ENCODE measurements at places on chromosomes 1 and 21.

DNA sequence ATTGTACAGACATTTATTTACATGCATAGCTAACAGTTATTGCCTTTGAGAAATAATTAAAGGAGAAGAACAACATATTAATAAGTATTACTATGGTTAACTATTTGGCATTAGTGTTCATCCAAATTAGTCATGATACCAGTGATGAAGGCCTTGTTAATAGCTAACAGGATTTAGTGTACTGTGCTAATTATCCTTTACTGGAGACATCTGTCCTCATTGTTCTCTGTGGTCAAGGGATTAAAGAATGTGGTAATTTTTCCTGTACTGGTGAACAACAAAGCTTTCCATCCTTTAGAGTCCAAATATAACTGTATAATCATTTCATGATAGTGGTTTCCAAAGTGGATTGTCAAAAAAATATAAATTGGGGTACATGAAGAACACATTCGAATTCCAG lies 103.9 kb downstream of the ADGRL4 start:
- no peak for DNase-seq

DNA sequence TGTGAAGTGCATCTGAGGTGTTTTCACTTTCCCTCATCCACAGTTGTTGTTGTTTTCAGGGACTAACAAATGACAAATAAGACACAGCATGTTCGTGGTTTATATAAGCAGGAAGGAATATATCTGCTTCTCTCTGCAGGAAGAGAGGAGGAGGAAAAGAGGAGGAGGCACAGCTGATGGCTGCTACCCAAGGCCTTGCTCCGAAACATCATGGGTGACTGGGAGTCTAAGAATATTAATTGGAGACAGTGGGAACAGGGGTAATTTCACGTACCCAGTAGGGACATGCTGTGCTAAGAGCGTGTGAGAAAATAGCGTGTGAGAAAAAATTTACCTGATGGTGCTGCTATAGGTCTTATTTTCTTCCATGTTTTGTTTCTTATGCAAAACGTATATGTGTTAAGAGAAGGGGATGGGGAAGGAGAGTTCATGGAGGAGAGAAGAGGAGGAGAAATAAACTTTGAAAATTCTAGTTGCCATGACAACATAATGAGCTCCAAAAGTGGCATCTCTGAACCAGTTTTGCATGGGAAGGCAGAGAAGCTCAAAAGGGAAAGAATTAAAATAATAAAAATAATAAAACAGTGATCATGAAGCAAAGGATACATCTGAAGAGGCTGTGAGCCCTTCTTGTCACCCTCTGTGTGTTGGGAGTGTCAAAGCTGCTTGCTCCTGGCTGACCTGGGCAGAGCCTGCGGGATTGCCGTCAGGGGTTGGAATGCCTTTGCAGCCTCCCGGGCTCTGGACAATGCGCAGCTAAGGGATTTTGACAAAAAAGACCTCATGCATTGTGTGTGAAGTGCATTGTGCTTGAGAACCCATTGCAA lies 192.0 kb downstream of the CACNA1E start:
- no peak for DNase-seq

- no peak for DNase-seq
Observed at GRCh38 chr1:156134716-156135435, 18.5 kb upstream of the SEMA4A start.

DNA sequence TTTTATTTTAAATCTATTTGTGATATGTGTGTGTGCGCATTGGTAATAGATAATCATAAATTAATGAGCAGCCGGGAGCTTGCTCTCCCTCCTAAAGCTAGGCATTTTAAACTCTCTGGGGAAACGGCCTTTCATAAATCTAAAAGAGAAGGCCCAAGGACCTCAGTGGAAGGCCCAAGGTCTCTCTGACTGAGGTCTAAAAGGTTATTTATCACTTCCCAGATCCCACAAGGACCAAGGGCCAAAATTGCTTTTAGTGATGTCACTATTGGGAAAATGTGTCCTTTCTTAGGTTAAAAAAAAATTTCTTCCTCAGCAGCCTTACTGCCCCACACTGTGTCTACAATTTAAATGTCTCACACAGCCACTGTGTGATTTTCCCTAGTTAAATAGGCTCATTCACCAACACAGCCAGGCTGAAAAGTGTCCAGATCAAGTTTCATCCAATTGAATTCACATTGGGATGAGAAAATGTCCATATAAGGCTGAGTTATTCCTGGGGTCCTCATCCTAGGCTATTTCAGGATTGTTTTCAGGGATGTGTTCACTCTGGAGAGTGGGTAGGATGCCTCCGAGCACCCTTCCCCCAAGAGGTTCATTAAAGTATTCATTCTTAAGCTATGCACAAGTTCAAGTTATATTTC lies 46.1 kb downstream of the SLC44A3 start:
- DNase-seq = no peak

DNA sequence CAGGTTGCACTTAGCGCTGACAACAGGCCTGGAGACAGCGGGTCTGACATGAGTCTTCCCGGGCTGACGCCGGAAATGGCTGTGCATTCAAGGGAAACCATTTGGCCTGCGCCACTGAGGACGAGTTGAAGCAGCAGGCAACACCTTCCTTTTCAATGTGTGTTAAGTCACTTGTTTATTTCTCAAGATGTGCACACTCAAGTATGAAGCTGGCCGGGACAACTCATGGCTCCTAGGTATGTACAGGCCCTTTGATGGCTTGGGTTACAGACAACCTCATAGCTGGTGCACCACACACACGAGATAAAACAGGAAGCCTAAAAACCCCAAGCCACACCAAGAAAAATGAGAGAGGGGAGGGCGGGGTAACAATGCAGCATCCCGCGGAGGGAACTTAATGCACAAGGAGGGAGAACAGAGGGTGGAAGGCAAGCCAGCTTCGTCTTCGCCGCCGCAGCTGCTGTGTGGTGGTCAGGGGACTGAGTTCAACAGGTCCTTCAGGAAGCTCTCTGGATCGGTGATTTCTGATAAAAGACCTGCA lies 118.0 kb upstream of the IFFO2 start:
- no peak for DNase-seq

- DNase-seq = no peak
Observed at GRCh38 chr1:229864686-229865230, 202.3 kb upstream of the GALNT2 start.

- DNase-seq = no peak
Observed at GRCh38 chr1:45924736-45925135, 121.3 kb downstream of the MAST2 start.

GRCh38 chr1:224387302-224387912 lies 30.7 kb downstream of the CNIH4 start:
- DNase-seq = no peak

Measured in stimulated activated CD8-positive, alpha-beta memory T cell treated with anti-CD3 and anti-CD28 coated beads, Interleukin-15, amount 100 ng/mL, for 4 hours (primary cell).